Activated CD8-positive, alpha-beta memory T cell treated with anti-CD3 and anti-CD28 coated beads for 48 hours (primary cell): ENCODE measurements at places on chromosomes 1 and 21.

DNA sequence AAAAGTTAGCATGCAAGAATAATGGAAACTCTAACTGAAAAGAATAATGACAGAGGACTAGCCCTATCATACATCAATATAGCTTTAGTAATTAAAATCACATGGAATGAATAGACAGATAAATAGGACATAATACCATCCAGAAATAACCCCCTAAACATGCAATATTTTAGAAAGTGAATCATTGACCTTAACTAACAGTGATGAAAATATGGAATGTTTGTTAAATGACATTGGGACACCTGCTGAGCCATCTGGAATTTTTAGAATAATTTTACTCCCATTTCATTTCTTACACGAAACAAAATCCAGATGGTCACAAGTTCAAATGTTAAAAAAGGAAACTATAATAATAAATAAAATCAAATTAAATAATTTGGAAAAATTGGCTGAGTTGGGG, 53.1 kb upstream of the FMO3 start:
- no peak for DNase-seq

- no peak for DNase-seq
Observed at GRCh38 chr1:1299686-1300351, 7.9 kb downstream of the ACAP3 start.

DNA sequence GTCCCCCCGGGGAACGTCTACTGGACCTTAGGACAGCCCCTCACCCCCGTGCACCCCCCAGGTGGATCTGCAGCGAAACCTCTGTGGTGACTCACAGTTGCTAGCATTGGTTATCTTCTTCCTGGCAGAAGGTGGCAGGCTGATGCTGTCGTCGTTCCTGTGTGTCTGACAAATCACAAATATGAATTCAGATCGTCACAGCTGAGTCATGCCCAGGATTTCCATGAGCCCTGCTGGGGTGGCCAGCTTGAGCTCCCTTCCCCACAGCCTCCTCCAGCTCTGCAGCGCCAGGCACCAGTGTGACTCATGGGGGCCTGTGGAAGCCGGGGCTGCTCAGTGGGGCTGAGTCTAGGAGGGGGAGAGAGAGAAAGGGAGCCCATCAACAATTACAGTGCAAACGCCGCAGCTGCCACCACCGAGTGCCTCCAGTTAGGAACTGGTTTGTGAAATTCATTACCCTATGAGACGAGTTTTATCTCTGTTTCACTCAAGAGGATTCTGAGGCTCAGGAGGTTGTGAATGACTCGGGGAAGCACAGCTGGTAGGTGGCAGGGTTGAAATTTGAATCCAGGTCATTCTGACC, 197.9 kb downstream of the DYRK1A start:
- peak; percentile 74 for DNase-seq

GRCh38 chr1:13823126-13823880, 123.3 kb downstream of the PRDM2 start:
- DNase-seq = no peak

DNA sequence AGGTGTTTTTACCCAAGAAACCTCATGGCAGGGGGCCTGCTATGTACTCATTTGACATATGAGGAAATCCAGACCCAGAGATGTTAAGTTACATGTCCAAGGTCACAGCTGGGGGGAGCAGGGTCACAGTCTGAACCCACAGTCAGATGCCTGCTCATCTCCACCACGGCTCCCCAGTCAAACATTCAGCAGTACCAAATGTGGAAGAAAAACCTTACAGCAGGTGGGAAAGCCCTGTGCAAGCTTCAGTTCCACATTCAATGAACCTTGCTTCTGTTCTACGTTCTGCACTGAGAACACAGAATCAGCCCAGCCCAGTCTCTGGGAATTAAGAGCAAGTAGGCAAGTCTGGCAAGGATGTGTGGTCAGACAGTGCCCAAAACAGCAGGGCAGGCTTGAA, 35.2 kb downstream of the LRP8 start:
- no peak for DNase-seq

DNA sequence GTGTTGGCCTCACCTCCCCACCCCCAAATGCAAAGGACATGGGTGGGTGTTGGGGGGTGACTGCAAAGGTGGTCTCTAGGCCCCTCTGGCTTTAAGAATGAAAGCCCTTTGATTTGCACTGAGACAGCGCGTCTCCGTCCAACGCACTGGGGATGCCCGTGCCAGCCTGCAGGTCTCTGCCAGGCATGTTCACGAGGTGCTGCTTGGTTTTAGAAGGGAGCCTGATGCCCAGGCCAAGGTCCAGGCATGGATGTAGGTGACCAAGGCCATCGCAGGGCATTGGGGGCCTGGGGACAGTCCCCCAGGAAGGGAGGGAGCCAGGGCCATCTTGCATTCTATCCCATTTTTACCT, 363.6 kb upstream of the VAMP3 start:
- DNase-seq = no peak

- no peak for DNase-seq
Observed at GRCh38 chr1:172487550-172487949, 43.7 kb upstream of the PIGC start.

DNA sequence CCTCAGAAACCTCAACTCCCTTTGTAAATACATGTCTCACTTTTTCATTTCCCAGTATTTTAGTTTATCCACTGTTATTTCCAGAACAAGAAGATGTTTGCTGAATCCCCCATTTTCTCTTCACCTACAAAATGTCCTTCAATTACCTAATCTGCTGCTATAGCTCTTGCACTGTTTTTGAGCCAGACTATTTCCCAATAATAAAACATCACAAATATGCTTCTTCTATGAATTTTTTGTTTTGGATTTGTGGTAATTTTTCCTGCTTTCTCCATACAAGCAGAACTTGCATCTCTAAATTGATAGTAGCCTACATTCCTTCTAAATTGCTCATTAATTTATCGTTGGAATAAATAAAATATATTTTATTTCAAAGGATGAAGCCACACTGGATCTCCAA, 199.6 kb upstream of the C1orf87 start:
- DNase-seq = no peak

DNA sequence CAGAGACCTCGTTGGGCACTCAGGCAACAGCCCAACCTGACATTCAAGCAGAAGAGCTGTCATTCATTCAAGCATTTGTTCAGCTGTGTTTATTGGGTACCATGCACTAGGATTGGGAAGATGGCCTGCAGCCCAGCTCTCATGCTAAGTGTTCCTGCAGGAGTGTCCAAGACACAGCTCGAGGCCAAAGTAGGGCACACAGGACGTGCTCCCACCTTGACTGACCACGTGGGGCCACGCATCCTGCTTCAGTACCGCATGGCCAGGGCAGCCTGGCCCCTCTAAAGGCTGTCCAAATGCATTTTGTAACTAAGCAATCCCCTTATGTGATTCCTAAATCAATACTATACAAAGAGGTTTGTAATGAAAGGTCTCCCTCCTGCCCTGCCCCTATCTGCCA, 9.7 kb downstream of the PYCR2 start:
- DNase-seq = no peak

GRCh38 chr21:31221043-31221442, 123.0 kb downstream of the TIAM1 start:
- DNase-seq = no peak

- DNase-seq = no peak
Observed at GRCh38 chr1:22380024-22380785, 71.4 kb upstream of the ZBTB40 start.

GRCh38 chr1:184965944-184966860, 8.1 kb downstream of the NIBAN1 start:
- no peak for DNase-seq

- no peak for DNase-seq
Observed at GRCh38 chr1:193388683-193389082, 202.3 kb upstream of the B3GALT2 start.

DNA sequence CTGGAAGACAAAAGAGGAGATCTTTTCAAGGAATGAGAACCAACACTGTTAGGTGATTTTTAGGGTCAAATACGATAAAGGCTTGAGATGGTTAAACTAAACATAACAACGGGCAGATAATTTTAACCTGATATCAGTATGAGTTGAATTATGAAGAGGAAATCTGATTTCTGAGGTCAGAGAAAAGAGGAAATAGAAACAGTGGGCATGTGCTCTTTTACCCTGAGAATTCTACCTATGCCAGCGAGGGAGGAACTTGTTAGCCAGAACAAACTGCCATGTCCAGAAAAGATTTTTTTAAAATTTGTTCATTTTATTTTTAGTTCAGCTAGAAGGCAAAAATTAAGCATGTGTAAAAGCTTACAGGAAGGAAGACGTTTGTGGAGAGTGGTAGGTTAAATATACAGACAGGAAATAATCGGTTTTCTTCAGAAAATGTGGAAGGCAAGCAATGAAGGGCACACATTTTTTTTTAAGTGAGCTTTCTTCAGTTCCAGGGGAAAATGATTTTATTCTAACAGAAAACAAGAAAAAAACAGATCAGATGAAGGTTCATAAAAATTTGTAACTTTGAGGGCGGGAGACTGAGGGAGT, 1745.3 kb downstream of the MRPL39 start:
- DNase-seq = no peak

- DNase-seq = no peak
Observed at GRCh38 chr1:41918450-41919043, at the start of gene HIVEP3. HIVEP3 (minus strand) TSS chr1:41918922.

- DNase-seq = no peak
Observed at GRCh38 chr21:22855581-22855980, 1857.4 kb downstream of the NCAM2 start.

DNA sequence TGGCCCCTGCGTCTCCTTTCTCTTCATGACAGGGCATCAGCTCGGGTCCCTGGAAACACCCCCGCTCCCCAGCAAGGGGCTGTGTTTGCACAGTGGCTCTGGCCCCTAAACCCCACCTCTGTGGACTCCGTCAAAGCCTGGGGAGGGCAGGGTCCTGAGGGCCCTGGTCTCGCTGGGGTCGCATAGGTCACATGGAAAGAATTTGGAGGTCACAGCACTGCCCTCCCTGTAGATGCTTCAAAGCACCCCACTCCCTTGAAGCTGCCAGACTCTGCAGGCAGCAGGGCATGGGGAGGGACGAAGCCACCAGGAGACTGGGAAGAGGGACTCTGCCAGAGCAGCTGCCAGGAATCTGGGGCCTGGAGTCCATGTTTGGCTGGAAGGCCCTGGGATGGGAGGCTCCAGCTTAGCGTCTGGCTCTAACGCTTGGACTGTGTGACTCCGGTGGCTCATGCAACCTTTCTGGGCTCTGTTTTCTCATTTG, 36.6 kb upstream of the ECE1 start:
- DNase-seq = no peak

DNA sequence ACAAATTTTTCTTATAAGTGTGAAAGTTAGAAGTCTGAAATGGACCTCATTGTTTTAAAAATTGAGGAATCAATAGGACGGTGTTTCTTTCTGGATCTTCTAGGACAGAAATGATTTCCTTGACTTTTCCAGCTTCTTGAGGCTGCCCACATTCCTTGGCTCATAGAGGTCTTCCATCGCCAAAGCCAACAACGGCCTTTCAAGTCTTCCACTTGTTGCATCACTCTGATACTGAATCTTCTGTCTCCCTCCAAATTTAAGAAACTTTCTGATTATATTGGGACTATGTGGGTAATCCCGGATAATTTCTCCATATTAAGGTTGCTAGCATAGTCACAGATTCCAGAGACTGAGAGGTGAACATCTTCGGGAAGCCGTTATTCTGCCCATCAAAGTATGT, 595.4 kb upstream of the ADAMTS5 start:
- no peak for DNase-seq

- no peak for DNase-seq
Observed at GRCh38 chr21:45818276-45818903, 163.2 kb upstream of the COL6A1 start.

DNA sequence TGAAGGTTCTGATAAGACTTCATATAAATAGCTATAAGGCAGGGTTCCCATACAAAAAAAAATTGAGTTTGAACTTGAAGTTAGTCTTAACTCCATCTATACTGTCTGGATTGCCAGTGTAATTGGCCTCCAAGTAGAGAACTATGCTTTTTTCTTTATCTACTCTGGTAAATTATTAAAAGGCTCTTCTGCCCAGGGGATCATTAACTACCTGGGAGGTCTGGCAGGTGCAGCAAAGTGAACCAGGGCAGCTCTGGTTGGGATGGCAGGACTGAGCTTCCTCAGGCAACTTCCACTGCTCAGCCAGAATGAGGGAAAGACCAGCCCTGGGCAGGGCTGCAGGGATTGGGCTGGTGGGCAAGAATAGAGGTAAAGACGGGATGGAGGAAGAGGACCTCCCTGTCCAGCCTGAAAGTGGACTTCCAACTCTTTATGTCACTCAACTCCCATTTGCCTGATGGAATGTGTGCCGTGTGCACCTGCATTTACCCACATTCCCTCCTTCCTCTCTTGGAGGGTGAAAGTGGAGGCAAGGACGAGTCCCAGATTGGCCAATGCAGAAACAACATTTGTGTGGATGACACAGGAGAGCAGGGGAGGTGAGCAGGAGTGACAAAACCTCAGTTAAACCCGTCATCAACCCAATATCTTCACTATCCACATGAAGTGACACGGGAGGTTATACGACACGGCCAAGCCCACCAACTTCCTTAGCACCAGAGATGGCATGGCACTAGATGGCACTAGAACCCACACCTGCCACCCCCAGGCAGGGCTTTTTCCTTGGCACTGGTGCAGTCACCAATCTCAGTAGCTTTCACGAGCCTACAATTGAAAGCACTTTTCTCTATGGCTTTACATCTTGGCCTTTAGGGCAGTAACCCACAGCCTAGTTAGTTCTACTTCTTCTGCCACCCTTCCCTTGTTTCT, 25.2 kb downstream of the CCN1 start:
- DNase-seq = no peak

GRCh38 chr1:8092657-8093056, 66.5 kb upstream of the ERRFI1 start:
- DNase-seq = no peak

- DNase-seq = no peak
Observed at GRCh38 chr1:43432907-43433306, 20.8 kb downstream of the HYI start.

GRCh38 chr1:25653558-25653957, 37.0 kb downstream of the MAN1C1 start:
- DNase-seq = no peak

GRCh38 chr1:84504580-84505492, 1.4 kb upstream of the SPATA1 start:
- DNase-seq = no peak

GRCh38 chr1:248891758-248892157, 14.3 kb upstream of the PGBD2 start:
- DNase-seq = no peak

DNA sequence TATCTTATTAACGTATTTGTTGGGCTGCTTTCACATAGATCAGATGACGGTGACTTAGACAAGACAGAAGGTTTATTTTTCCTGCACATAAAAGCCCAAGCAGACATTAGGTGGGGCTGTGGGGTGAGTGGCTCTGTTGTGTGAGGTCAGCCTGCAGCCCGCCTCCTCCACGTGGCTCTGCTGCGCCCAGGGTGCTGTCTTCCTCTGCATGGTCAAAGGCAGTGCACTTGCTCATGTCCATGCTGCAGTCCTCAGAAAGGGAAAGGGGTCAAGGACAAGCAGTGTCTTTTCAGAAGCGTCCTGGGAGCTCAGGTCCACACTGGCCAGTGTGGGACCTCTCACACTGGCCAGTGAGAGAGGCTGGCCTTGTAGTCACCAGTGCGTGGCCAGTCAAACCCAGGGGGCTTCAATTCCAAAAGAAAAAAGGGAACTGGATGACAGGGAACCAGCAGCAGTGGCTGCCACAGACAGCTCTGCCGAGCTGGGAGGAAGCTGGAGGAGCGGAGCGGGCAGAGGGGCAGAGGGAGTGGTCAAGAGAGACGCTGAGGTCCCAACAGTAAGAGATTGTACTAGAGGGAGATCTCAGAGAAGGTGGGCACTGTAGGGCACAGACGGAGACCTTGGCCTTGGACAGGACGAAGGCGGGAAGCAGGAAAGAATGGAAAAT, 35.9 kb upstream of the SLC45A1 start:
- no peak for DNase-seq
